ENCODE measurements at places on chromosomes 7 and 10. TPM values are rescaled to one million over a fixed set of nuclear protein-coding genes. Genes with fewer than 3 reads are reported as not detected.
A peak's percentile ranks its signal among the peaks of the same experiment; 100 is the strongest.

- DNase-seq: no peak
Observed at GRCh38 chr7:135911099-135911498, 66.1 kb downstream of the MTPN start.

Gene FOXP2
- 1.9 TPM for total RNA-seq

GRCh38 chr7:29300649-29301048, 106.1 kb downstream of the CHN2 start:
- DNase-seq: no peak

GRCh38 chr10:51224671-51225161, 150.4 kb downstream of the PRKG1 start:
- no peak for DNase-seq

DNA sequence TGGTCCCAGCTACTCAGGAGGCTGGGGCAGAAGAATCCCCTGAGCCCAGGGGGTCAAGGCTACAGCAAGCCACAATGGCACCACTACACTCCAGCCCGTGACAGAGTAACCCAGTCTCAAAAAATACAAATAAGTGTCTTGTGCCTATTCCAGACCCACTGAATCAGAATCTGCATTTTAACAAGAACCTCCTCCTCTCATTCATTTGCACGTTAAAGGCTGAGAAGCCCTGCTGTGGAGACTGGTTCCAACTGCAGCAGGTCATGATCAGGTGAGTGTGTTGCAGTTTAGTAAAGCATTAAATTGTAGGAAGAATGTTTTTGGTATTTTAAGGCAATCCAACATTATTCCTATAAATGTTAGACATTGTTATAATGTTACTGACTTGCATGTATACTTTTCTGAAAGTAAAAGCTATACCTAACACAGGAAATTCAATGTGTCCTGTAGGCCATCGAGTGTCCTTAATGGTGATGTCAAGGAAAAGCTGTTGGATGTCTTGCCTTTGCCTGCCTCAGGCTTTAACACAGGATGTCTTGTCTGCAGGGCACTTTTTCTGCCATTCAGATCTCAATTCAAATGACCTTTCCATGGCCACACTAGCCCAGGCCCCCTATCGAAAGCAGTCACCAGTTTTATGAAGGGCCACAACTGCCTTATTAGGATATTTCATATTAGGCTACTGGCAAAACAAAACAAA, 30.4 kb downstream of the MKRN1 start:
- DNase-seq: no peak

DNA sequence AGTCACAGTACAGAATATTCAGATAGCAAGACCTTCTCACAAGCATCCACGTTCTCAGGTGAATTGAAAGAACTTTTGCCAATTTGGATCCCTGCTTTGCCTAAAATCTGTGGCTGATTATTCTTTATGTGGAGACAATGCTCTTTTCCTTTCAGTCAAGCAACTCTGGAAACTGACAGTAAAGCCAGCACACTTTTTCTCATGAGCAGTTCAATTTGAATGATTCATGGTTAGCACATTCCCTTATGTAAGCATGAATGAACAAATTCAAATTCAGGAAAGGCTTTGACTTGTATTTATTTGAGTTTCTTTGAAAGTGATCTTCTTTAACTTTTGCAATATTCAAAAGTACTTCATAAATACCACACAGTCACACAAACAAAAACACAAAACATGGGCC, 57.6 kb downstream of the MEOX2 start:
- DNase-seq: peak; percentile 73

Gene ADCYAP1R1
- total RNA-seq: not detected

DNA sequence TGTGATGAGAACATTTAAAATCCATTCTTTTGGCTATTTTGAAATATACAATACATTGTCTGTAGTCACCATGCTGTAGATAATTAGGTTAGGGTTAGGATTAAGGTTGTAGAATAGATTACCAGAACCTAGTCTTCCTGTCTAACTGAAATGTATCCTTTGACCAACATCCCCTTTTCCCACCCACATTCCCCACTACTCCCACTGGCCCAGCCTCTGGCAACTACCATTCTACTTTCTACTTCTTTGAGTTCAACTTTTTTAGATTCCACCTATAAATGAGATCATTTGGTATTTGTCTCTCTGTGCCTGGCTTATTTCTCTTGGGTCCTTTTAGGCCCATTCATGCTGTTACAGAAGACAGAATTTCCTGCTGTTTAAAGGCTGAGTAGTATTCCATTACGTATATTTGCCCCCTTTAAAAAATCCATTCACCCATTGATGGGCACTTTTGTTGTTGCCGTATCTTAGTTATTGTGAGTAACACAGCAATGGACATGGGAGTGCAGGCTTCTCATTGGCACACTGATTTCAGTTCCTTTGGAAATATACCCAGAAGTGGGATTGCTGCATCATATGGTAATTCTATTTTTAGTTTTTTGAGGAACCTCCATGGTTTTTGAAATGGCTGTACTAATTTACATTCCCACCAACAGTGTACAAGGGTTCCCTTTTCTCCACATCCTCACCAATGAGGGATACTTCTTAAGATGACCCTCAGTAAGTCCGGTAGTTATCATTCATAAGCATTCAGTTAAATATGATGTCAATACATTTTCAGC, 104.0 kb downstream of the RALA start:
- no peak for DNase-seq

Gene CH25H
- total RNA-seq: 0.10 TPM

Gene AKR1B1
- total RNA-seq: 931 TPM

DNA sequence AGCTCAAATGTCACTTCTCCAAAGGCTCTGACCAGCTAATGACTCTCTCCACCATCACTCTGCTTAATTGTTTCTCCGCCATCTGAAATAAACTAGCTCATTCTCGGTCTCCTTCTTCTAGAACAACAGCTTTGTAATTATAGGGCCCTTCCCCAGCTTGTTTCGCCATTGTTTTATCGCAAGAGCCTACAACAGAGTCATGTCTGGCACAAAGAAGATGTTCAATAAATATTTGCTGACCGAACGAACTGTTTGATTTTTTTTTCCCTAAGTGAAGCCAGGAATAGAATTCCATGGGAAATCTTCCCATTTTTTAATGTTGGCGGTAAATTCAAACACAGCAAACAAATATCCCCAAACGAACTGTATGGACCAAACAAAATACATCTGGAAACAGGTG, 63.8 kb upstream of the NMT2 start:
- no peak for DNase-seq

Gene SCD
- 189 TPM for total RNA-seq

DNA sequence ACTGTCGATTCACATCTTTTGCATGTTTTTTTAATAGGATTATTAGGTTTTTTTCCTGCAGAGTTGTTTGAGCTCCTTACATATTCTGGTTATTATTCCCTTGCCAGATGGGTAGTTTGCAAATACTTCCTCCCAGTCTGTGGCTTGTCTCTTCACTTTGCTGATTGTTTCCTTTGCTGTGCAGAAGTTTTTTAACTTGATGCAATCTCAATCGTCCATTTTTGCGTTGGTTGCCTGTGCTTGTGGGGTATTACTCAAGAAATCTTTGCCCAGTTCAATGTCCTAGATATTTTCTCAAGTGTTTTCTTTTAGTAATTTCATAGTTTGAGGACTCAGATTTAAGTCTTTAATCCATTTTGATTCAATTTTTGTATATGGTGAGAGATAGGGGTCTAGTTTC, 95.4 kb downstream of the TBXAS1 start:
- no peak for DNase-seq

Gene TSPAN33
- total RNA-seq: 22.7 TPM

DNA sequence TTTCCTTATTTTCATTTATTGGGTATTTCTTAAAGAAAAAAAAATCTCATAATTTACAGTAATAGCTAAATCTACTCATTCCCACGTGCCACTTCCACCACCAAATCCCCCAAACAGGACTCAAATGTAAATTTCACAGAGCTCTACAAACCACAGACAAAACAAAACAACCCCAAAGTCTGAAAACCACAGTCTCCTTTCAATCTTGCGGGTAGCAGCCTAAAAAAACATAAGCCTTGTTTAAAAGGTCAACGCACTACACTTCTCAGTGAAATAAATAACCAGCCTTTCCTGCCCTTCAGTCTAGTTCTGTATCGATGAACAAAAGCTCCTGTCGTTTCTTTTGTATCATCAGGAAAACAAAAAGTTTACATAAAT, 121.8 kb upstream of the AFAP1L2 start:
- DNase-seq: peak; percentile 79

- DNase-seq: peak; percentile 33
Observed at GRCh38 chr10:3424111-3424851, 251.7 kb upstream of the PITRM1 start.

Gene SRRM3
- 0.30 TPM for total RNA-seq

Data from renal cortical epithelial cell (primary cell).